ENCODE measurements at places on chromosomes 4 and X.

- DNase-seq: no peak
Measured at GRCh38 chr4:101870874-101871273, 80.3 kb downstream of the BANK1 start.

DNA sequence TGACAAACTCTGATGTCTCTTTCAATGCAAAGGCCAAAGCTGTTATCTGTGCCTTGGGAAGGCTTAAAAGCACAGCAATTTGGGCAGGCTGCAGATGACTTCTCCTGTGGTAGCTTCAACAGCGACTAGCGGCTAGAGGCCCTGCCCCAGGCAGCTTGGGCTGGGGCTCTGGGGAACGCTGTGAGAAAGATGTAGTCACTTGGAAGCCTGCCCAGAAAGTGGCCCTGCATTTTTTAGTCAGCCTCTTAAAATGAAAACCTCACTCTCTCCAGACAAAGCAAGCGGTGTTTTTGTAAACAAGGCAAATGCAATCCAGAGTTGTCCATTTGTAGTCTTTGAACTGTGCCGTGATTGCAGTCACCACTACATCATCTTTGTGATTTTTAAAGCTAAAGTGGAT is 27.5 kb downstream of the PCYT1B start:
- DNase-seq: no peak

GRCh38 chr4:48787056-48787455 is 7.0 kb upstream of the FRYL start:
- no peak for DNase-seq

- no peak for DNase-seq
Measured at GRCh38 chrX:97070346-97070745, 186.6 kb downstream of the RPA4 start.

DNA sequence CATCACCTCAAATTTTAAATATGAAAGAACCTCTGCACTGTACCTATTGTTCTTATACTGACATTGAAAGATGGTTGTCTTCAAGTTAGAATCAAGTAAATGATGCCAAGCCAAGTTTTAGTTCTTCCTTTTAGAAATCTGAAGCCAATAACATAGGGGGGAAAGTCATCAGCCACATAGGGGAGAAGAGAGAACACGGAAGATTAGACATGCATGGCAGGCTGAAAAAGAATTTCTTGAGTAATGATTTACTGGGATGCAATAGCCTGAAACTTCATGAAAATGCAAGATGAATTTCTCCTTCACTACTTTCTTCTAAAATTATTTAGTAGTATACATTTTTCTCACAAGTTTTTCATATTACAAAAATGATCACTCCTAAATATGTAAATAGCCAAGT is 13.6 kb upstream of the EPGN start:
- no peak for DNase-seq

DNA sequence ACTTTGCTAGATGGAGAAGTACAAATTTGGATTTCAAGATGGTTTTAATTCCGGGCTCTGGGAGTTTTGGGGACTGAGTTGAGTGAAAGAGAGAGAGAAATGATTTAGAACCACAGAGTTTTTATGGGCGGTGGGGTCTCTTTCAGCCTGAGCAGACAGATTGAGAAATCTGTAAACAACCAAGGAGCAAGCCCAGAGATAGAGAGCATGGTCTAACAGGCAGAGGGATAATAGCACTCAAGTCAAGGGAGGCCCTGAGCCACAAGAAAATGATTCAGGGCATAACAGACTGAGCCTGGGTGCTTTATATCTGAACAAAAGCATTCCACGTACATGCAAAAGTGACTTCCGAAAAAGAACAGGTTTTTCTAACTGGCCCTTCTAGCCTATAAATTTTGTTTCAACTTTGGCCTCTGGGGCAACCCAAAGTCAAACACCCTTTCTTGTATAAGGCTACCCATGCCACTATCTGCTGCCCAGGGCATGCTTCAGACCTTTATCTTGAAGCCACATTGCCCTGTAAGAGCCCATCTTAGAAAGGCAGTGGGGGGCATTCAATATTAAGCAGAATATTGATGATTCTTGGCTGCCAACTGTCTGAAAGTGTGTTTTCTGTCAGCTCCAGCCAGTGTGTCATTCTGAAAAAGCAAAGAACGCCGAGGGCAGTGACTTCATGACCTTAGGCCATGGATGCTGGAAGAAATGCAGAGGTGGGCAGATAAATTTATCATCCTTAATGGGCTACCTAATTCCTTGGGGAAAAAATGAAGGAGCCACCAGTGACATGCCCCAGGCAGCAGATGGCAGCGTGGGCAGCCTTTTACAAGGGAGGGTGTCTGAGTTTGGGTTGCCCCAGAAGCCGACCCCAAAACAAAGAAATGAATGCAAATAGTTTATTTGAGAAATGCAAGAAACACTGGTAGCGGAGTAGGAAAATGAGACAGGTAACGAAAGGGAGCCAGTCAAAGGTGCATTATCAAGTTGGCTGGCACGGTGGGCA is 637.6 kb downstream of the MID1IP1 start:
- DNase-seq: no peak

DNA sequence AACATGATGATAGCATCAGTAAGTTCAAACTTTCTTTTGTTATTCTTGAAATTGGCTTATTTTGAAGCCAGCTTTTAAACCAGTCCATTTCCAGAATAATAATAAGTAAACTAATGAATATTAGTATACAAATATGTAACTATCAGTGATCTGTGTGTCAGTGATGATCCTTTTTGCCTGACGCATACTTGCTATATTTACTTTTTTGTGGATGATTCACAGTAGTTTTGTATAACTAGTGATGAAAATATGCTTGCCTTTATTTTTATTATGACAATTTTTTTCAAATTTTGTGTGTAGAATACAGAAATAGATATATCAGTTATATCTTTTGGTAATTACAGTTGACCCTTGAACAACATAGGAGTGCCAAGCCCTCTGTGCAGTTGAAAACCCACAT is 49.5 kb downstream of the USP53 start:
- DNase-seq: no peak

GRCh38 chr4:163353054-163353453 is 9.4 kb downstream of the NPY5R start:
- no peak for DNase-seq

- DNase-seq: no peak
Measured at GRCh38 chrX:16666541-16666940, 16.6 kb downstream of the S100G start.

GRCh38 chr4:54091637-54092404 is 8.1 kb upstream of the GSX2 start:
- DNase-seq: peak; percentile 63

DNA sequence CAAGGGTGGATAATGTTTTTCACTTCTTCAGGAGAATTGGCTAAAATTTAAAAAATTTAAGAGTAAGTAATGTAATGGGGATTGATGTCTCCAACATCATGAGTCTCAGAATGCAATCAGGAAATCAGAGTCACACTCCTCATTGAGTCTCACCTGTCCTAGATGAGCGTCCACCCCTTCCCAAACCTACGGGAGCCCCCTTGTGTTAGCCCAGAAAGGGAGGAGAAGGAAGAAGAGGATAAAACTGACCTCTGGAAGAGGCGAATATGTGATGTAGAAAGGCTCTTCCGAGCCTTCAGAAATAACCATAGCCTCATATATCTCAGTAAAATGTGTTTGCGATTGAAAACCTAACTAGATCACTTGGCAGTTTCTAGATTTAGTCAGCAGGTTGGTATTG is 157.1 kb downstream of the DCLK2 start:
- no peak for DNase-seq

- DNase-seq: no peak
Measured at GRCh38 chr4:15864651-15865566, 73.6 kb downstream of the FGFBP1 start.

DNA sequence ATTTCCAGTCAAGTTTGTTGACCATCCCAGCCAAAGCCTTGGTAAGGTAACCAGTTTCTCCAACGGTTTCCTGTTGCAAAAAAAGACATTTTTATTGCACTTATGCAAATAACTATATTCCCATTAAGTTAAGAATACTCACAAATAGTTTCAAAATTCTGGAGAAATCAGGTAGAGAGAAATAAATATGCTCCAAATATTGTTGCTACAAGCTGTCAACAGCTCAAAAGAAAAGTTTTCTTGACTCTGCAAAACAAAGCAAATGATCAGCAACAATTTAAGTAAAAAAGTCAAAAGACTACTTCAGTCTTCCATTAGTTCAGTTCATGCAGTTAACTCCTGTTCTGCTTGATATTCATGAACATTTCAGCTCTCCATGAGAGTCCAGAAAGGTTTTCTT is 49.0 kb upstream of the UGT8 start:
- no peak for DNase-seq

DNA sequence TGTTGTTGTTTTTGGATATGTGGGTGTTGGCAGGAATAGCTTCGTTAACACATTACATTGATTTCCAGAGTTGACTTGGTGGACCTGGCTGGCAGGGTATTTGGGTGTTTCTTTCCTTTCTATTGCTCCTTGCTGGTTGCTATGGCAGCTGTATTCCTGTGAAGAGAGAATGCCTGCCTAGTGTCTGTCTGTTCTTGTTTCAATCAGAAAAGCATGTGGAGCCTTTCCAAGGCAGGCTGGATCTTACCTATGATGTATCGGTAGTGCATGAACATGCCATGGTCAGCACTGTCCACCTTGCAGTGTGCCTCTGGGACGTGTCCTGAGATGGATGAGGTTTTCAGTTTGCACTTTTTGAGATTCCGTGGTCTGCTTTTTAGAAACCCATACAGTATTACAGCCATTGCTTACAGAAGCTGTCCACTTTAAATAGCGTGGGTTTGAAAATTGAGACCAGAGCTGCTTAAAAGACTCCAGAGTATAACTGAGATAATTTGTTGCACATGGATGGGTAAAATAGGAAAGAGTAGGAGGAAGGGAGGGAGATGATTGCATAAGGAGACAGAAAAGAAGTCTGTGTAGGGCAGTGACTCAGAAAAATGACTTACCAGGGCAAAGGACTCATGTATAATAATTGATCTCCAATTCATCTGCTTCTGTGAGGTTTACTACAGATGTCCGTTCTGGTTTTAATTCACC is 20.0 kb upstream of the AADAT start:
- DNase-seq: no peak

DNA sequence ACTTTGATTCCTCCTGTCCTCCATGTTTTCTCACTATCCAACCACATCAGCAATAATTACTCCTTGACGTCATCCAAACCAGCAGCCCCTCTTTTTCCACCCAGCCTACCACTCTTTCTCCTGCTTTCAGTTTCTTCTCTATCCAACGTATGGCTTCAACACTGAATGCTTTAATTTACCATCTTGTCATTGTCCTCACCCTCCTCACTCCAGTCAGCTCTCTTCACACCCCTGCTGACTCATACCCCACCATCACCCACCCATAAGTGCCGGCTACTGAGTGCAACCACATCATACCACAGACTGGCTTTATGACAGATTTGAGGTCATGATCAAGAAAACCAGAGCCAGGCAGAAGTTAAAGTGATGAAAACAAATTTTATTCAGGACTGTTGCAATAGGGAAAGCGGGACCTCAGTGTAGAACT is 9.8 kb upstream of the ANXA5 start:
- DNase-seq: no peak

Data from KBM-7 (cell line).